RPMI7951 (cell line): ENCODE measurements at places on chromosomes 2 and 18. TPM values are rescaled to one million over a fixed set of nuclear protein-coding genes. Genes with fewer than 3 reads are reported as not detected.

Gene XDH
- 0.48 and 0.88 TPM in 2 replicates for total RNA-seq

Gene ALKAL2
- not detected in 2 replicates for total RNA-seq

Gene RBFA
- 15.6 and 22.3 TPM in 2 replicates for total RNA-seq

Gene FEZ2
- 68.3 and 89.8 TPM in 2 replicates for total RNA-seq

Gene MBD1
- 36.3 and 44.3 TPM in 2 replicates for total RNA-seq

Gene DOCK10
- 42.8 and 45.6 TPM in 2 replicates for total RNA-seq

Gene KIF1A
- total RNA-seq = 0.36 TPM in 1 of 2 replicates, not detected in the other
